ENCODE measurements at places on chromosomes 12 and 14. TPM values are rescaled to one million over a fixed set of nuclear protein-coding genes. Genes with fewer than 3 reads are reported as not detected.

Gene SMCO2
- total RNA-seq = not detected

Gene PLA2G1B
- not detected for total RNA-seq

Gene CFAP54
- 1.8 TPM for total RNA-seq

Gene ST8SIA1
- 13.8 TPM for total RNA-seq

Gene NAB2
- total RNA-seq = 16.1 TPM

Gene KCNMB4
- total RNA-seq = 1.4 TPM

Gene EML5
- 2.2 TPM for total RNA-seq

- no peak for DNase-seq
- no peaks in the 10 kb centered on the region for H3K27me3 ChIP-seq
- H3K4me1 ChIP-seq = peaks cover 2% of the 10 kb centered on the region
- H3K36me3 ChIP-seq = peaks cover 9% of the 10 kb centered on the region
Measured at GRCh38 chr12:24937553-24938244, 11.2 kb downstream of the BCAT1 start.

- no peak overlapping the region for H3K27ac ChIP-seq
- no peaks in the 10 kb centered on the region for H3K27me3 ChIP-seq
- H3K4me1 ChIP-seq = no peaks in the 10 kb centered on the region
Measured at GRCh38 chr12:133120385-133121191, 9.5 kb downstream of the ZNF891 start.

DNA sequence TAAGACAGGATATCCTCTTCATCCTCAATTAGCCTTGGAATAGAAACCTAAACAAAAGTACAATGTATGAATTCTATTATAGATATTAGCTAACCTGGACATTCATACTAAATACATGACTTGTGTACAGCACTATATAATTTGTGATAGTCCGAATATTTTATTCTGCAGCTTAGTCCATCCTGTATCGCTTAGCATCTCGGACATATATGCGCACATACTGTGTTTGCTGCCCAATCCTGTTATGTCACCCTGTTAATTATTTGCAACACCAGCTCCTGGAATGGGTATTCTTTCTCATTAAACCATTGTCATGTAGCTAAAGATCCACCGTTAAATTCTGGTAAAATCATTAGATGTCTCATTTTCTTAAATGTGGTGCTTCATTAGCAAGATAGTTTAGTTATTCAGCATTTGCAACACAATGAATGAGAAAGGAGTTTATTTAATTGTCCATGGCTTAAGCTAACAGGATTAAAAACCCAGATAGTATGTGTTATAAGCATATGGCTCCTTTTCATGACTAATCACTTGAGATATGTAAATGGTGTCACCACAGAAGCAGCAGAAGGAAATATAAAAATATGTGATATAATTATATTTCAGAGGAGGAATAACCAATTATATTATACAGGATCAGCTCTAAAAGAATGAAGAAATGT lies 156.0 kb upstream of the ARHGAP5 start:
- no peak for DNase-seq
- H3K4me3 ChIP-seq = no peak overlapping the region
- no peaks in the 10 kb centered on the region for H3K4me1 ChIP-seq
- H3K27ac ChIP-seq = no peak overlapping the region
- H3K27me3 ChIP-seq = peaks cover 6% of the 10 kb centered on the region

GRCh38 chr14:92729634-92730358 lies 18.6 kb downstream of the LGMN start:
- H3K27me3 ChIP-seq = peaks cover 37% of the 10 kb centered on the region
- peaks cover 11% of the 10 kb centered on the region for H3K36me3 ChIP-seq
- H3K4me3 ChIP-seq = no peak overlapping the region
- peaks cover 12% of the 10 kb centered on the region for H3K4me1 ChIP-seq

DNA sequence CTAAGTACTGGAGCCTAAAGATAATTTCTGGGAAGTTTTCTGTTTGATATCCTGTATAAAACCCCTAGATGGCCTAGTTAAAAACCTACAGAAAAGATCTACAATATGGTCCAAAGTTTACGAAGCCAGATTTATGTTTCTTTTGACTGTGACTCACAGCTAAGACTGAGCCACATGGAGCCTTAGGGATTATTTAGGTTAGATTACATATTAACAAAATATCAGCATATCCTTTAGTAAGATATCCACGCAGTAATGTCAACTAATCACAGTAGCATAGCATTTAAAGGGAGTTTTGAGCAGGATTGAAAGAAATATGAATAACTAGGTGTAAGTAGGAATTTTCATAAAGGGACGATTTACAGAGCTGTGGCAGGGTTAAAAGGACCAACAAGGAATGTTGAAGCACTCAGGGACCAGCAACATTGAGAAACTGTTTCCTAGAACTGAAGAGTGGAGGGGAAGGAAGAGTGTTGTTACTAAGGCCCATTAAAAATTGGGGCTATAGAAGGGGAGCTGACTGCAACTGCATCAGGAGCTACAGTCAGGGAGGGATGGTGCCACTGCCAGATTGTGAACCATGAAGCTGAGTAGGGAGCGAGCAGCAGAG lies 155.5 kb downstream of the DACT1 start:
- H3K36me3 ChIP-seq = no peaks in the 10 kb centered on the region
- DNase-seq = no peak
- no peak overlapping the region for H3K27ac ChIP-seq
- H3K4me3 ChIP-seq = no peak overlapping the region
- no peaks in the 10 kb centered on the region for H3K4me1 ChIP-seq
- peaks cover 8% of the 10 kb centered on the region for H3K27me3 ChIP-seq

DNA sequence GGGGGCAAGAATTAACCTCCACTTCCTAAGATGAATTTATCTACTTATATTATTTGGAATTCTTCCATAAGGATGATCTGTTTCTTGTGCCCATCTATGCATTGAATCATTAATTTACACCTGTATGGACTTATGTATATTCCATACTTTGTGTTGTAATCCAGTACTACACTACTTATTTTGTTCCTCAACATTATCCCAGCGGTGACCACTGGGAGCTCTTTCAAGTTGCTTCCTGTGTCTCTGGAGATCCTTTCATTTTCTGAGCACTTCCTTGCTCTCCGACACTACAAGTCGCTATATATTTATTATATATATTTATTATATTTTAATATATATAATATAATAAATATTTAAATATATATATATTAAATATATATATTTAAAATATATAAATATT lies 54.9 kb upstream of the SCN8A start:
- peaks cover 8% of the 10 kb centered on the region for H3K4me1 ChIP-seq
- H3K27ac ChIP-seq = no peak overlapping the region
- no peak for DNase-seq
- no peak overlapping the region for H3K4me3 ChIP-seq

- DNase-seq = no peak
- no peaks in the 10 kb centered on the region for H3K27me3 ChIP-seq
- no peak overlapping the region for H3K27ac ChIP-seq
- no peak overlapping the region for H3K4me3 ChIP-seq
- no peaks in the 10 kb centered on the region for H3K4me1 ChIP-seq
Measured at GRCh38 chr12:44098786-44099185, 262.9 kb downstream of the TMEM117 start.

- no peak overlapping the region for H3K27ac ChIP-seq
- H3K4me3 ChIP-seq = no peak overlapping the region
- no peaks in the 10 kb centered on the region for H3K4me1 ChIP-seq
- no peak for DNase-seq
- H3K36me3 ChIP-seq = no peaks in the 10 kb centered on the region
Measured at GRCh38 chr12:95126076-95126475, 52.7 kb upstream of the NR2C1 start.
